ENCODE measurements at places on chromosomes 3 and 15.
A peak's percentile ranks its signal among the peaks of the same experiment; 100 is the strongest.

DNA sequence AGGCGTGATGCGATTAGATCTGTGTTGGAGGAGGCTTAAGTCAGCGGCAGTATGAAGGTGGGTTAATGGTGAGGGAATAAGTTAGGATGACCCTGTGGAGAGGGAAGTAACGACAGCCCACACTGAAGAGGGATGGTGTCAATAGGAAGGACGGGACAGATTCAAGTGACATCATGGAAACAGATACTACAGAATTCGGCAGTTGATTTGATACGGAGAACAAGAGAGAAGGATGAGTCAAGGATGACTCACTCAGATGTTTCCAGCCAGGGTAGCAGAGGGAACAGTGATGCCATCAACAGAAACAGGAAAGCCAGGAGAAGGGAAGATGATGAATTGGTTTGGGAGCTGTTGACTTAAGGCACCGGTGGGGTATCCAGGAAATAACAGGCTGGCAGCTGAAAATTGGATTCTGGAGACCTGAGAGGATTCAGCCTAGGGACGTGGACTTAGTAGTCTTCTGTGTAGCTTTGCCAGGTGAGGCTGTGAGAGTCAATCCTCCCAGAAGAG is 38.0 kb downstream of the SHC4 start:
- peak; percentile 97 for DNase-seq

DNA sequence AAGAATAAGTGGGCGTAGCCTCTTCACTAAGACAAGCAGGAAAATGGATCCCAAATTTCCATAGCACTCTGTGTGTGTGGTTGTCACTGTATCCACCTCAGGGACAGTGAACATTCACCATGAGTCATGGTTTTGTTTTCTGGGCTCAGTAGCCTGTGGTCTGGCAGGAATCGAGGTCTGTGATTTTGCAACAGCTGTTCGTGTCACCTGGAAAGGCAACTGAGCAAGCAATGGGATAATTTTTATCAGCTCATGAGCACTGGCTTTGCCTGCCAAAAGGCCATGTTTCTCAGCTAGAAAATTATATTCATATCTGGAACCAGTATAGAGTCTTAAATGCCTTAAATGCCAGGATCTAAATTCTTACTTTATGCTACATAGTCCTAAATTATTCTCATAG is 60.9 kb downstream of the STRIT1 start:
- DNase-seq, result peak; percentile 92

GRCh38 chr15:69734699-69735098 is 282.1 kb downstream of the RPLP1 start:
- DNase-seq, result no peak

DNA sequence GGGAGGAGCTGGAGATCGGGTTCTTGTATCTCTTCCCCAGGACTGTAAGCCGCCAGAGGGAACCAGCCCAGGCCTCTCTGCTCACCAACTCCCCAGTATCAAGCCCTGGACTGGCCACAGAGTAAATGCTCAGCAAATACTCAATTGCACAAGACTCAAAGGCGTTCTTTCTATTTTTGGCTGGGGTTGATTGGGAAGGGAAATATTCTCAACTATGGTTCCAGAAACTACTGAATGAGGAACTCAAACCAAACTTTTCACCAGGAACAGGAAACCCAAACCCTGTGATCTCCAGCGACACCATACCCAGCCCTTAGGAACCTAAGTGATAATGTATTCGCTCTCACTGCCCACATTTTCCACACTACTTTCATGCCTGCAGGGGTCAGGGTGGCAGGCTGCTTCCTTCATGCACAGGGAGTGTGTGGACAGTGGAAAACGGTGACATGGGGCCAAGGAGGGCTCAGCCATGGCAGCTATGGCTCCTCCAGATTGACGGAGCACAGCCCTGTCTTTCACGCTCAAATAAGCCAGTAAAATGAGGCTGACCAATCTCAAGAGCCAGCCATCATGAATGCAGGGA is 124.7 kb upstream of the RAD18 start:
- DNase-seq, result no peak

DNA sequence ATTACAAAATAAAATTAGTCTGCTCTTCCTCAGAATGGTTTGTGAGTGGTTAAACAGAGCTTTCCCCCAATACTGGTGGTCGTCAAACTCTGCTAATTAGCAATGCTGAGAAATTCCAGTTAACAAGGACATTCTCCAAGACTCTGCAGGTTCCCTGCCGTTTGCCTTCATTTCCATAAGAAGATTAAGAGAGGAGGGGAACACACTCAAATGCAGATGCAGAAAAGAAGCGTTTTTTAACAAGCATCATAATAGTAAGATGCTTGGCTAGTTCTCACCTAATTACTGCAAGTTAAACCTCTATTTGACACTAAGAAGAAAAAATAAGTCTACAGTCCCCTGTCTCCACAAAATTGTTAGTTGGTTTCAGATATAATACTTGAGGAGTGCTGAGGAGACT is 3.7 kb upstream of the SOX2 start:
- DNase-seq, result no peak

DNA sequence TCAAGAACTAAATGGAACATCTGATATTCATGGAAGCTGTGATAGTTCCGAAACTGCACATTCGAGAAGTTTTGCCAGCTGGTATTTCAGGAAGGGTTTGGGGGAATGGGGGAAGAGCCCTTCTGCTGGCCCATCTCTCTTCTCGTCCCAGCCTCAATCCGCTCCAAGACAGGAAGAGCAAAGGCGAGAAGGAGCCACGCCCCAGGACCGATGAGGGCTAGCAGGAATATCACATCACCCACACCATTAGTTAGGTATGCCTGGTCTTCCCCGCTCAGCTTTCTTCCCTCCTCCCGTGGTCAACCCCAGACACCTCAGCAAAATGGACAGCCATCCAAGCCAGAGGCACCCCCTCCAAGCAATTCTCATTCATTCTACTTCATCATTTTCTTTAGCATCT is 14.9 kb upstream of the PCSK6 start:
- DNase-seq, result no peak

Measured in IMR-90 (cell line).